HT1080 (cell line): ENCODE measurements at places on chromosomes 2 and 18.

DNA sequence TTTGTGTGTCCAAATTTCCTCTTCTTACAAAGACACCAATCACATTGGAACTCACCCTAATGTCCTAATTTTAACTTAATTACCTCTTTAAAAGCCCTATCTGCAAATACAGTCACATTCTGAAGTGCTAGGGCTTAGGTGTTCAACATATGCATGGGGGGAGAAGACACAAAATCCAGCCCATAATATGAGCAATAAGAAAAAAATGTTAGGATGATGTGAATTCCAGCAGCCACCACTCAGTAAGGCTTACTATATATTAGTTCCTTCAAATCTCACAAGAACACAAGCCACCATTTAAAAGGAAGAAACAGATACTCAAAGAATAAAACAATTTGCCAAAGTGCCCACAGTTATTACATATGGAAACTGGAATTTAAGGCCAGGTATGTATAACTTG, 285.7 kb downstream of the EPHA4 start:
- DNase-seq = no peak

DNA sequence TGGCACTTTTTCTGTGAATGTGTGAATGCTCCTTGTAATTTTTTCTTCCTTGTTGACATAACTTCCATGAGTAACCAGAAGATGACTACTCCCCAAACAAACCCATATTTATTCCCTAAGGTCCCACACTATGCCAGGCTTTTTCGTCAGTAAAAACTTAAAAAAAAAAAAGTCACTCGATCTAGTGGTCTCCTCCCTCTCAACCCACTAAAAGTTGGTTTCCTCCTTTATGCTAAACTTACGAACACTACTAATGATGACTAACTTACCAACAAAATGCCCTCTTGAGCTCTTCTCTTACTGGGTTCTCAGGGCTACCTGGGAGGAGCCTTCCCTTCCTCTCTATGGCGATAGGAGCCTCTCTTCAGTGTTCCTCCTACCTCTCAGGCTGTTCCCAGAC, 18.2 kb downstream of the ACVR1 start:
- DNase-seq = peak; percentile 56

GRCh38 chr2:220276741-220277444, 649.5 kb downstream of the SLC4A3 start:
- DNase-seq = no peak

DNA sequence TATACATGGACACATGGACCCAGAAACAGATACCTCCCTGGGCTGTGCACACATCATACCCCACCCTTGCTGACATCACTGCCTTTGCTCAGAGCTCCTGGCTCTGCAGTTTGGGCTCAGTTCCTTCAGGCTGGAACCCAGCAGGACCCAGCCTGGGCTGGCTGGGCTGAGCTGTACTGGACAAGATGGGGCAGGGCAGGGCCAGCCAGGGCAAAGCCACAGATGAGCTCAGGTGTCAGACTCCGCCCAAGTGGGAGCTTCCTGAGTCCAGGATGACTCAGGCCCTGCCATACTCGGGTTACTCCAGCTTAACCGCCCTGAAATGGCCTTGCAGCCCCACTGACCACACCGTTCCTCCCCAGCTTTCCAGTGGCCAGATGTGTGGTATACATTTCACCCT, 284.9 kb downstream of the OSR1 start:
- peak; percentile 96 for DNase-seq

- peak; percentile 73 for DNase-seq
These were observed 133.5 kb downstream of the LAMA3 start for GRCh38 chr18:23822590-23823385.

DNA sequence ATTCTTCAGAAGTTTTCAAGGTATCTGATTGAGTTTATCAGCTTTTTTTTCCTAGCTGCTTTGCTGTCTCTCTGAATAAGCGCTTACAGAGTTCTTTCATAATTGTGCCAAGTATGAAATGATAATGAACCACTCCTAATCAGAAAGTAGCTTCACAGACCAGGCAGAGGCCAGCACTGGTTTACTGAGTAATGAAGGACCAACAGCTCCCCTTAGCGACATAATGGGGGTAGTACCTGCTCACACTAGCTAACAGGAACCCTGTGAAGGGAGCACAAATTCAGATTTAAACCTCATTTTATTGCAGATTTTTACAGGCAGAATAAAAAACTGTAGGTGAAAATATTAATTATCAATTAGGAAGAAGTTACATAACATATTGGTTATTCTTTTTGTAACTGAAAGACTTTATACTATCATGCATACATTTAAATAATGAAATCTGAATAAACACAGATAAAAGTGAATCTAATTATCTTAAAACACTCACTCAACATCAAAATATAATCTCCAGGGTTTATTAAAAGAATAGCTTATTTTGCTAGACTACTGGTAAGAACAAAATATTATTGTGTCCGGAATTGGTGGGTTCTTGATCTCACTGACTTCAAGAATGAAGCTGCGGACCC, 53.7 kb upstream of the LRRC30 start:
- peak; percentile 51 for DNase-seq
